ENCODE measurements at places on chromosomes 7 and 10. TPM values are rescaled to one million over a fixed set of nuclear protein-coding genes. Genes with fewer than 3 reads are reported as not detected.

PLA2G12B gene
- total RNA-seq = not detected

CYP2C19 gene
- not detected for total RNA-seq

IFIT1B gene
- not detected for total RNA-seq

KCNH2 gene
- not detected for total RNA-seq

LRRC17 gene
- total RNA-seq = not detected

ACBD7 gene
- total RNA-seq = 1.5 TPM

AGMO gene
- total RNA-seq = not detected

KCP gene
- total RNA-seq = not detected

ZNF775 gene
- 4.0 TPM for total RNA-seq

TMEM130 gene
- total RNA-seq = 0.23 TPM

TRPV5 gene
- not detected for total RNA-seq

METTL27 gene
- not detected for total RNA-seq

SH2D4B gene
- not detected for total RNA-seq

CTAGE4 gene
- total RNA-seq = 2.1 TPM

BTBD16 gene
- total RNA-seq = not detected

EFCAB10 gene
- not detected for total RNA-seq

GPC2 gene
- total RNA-seq = not detected

INA gene
- not detected for total RNA-seq

XRCC2 gene
- 5.5 TPM for total RNA-seq

AKR1C3 gene
- 11.3 TPM for total RNA-seq

ACHE gene
- total RNA-seq = not detected

KLHDC10 gene
- total RNA-seq = 11.6 TPM

FXYD4 gene
- total RNA-seq = not detected

SERPINE1 gene
- total RNA-seq = 73.4 TPM

C10orf67 gene
- not detected for total RNA-seq

CADPS2 gene
- 3.4 TPM for total RNA-seq

TMEM213 gene
- total RNA-seq = not detected

MYL10 gene
- not detected for total RNA-seq

PHF14 gene
- 17.2 TPM for total RNA-seq

CHST15 gene
- total RNA-seq = 9.8 TPM

SUFU gene
- total RNA-seq = 2.0 TPM

HPS6 gene
- total RNA-seq = 56.3 TPM

EN2 gene
- 1.6 TPM for total RNA-seq

PGAM2 gene
- total RNA-seq = not detected

C10orf53 gene
- not detected for total RNA-seq

VWDE gene
- total RNA-seq = not detected

SYCE1 gene
- not detected for total RNA-seq

SLC26A4 gene
- 0.49 TPM for total RNA-seq

TBRG4 gene
- total RNA-seq = 82.0 TPM

NDUFB8 gene
- total RNA-seq = 87.7 TPM

JMJD1C gene
- total RNA-seq = 14.1 TPM

PTF1A gene
- total RNA-seq = not detected

OR6B1 gene
- not detected for total RNA-seq

CPA2 gene
- total RNA-seq = 1.6 TPM

NFE2L3 gene
- 19.2 TPM for total RNA-seq

LEP gene
- not detected for total RNA-seq

KNDC1 gene
- 0.92 TPM for total RNA-seq

VWA2 gene
- not detected for total RNA-seq

SFRP5 gene
- not detected for total RNA-seq

FAM20C gene
- 52.6 TPM for total RNA-seq

GJD4 gene
- total RNA-seq = not detected
